ENCODE measurements at places on chromosomes 12 and 14.

DNA sequence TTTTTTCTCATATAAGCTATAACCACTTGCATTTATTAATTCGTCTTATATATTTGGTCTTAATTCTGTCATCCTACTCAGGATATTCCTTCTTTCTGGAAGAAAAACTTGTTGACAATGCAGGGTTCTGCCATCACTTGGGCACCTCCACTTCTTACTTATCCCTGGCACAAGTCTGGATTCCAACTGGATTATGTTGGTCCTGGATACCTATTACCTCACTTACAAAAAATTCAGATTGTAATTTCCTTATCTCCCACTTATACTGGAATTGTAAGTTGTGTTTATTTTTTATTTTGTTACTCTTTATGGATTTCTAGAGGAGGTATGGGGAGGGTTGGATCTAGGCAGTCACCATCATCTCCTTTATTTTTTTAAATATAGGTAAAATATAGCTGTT is 36.7 kb downstream of the LRRIQ1 start:
- no peak for DNase-seq

- DNase-seq: no peak
These were observed 22.9 kb upstream of the RDH16 start for GRCh38 chr12:56980268-56980667.

GRCh38 chr14:67265131-67265530 is 23.9 kb downstream of the PALS1 start:
- DNase-seq: no peak

- DNase-seq: no peak
These were observed 2.0 kb downstream of the ANO6 start for GRCh38 chr12:45217846-45218245.

DNA sequence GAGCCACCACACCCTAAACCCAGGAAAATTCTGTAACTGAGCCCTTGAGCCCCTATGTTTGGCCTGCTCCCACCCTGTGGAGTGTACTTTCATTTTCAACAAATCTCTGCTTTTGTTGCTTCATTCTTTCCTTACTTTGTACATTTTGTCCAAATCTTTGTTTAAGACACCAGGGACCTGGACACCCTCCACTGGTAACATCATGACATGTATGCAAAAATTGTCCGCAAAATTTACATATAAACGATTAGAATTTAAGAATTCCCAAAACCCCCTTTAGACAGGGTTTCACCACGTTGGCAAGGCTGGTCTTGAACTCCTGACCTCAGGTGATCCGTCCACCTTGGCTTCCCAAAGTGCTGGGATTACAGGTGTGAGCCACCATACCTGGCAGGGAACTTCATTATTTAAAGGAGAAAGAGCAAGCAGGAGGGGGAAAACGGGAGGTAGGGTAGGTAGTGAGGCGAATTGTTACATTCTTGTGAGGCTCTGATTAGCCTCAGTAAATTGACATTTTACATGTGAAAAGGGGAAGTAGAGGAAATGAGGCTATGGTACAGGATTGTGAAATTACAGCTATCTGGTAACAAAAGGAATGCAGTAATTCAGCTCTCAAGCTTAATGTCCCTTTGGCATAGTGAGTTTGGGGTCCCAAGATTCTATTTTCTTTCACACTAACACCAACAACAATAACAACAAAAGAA is 27.6 kb downstream of the TUBA1A start:
- DNase-seq: no peak

DNA sequence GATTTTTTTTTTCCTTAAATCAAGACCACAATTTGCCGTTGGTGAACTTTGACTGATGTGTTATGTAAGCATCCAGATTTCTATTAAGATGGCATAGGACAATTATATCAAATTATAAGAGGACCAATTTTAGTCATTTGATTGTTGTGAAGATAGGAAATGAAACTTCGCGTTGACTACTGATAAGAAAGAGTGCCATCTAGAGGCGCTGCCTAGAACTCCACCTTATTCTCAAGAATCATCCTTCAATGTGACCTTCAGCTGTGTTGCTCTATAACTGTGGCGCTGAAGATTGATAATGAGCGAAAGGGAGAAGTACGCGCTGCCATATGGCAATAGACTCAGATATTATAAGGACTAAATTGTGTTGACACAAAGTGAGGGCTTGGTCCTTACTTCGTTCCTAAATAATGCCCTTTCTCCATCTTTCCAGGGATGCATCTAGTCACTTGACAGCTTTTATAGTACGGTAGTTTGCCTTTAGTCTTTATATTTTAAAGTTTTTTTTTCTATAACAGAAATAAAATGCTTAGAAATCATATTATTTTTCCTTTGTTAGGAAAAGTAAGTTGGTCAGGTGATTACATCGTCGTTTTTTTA is 350.8 kb upstream of the STXBP6 start:
- no peak for DNase-seq

DNA sequence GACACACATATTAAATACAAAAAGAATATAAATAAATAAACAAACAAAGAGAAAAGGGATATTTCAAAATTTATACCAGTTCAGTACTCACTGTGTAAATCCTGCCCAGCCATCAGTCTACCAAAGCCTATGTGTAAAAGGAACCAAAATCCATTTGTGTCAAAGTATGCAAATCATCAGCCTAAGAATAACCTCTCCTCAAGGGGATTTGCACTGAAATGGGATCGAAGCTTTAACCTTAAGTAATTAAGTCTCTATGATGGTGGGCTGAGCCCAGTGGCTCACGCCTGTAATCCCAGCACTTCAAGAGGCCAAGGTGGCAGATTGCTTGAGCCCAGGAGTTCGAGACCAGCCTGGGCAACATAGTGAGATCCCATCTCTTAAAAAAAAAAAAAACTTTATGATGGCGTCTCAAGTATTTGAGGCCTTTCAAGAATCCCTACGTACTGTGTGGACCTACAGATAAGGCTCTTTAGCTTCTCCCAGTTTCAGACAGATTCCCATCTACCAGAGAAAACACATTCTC is 57.8 kb upstream of the METAP2 start:
- DNase-seq: no peak

DNA sequence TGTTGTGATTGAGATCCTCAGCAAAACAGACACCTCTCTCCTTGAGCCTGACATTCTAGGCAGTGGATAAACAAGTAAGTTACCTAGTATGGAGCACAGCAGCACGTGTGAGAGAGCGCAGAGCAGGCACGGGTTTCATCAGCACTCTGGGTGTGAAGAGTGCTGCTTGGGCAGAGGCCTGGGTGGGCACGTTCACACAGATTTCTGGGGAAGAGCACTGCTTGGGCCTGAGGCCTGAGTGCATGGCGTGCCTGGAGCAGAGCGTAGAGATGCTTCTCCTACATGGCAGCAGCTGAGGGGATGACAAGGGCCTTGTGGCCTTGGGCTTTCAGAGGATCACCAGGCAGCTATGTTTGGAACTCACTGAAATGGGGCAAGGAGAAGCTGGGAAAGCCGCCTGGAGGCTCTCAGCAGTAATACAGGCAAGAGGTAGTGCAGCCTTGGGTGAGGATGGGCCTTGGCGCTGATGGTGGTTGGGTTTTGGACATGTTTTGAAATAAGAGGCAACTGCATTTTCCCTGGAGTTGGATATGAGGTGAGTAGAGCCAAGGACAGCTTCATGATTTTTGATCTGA is 17.6 kb downstream of the CKB start:
- DNase-seq: no peak

- DNase-seq: no peak
These were observed 30.9 kb downstream of the CDKN1B start for GRCh38 chr12:12748044-12748443.

DNA sequence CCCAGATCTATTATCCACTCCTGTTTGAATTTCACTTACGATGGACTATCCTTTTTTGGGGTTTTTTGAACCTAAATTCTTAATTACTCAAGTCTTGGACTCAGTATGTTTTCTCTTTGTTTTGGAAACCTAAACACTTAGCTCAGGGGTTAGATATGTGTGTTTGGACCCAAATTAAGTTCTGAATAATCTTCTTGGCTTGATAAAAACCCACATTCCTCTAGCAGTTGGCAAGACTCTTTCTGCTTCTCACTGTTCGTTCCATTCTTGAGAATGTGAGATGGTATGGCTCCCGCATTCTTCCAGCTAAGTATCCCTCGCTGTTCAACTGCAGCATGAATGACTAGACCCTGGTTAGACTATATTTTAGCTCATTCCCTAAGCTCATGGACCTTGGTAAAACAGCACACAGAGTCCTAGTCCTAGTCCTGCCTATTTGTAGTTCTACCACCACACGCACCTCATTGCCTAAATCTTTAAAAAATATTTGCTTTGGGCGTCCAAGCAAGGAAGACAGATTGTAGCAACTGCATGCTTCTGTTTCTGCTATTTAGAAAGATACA is 860.0 kb downstream of the RPS29 start:
- no peak for DNase-seq

GRCh38 chr12:131511391-131511802 is 199.5 kb upstream of the SFSWAP start:
- peak; percentile 15 for DNase-seq

DNA sequence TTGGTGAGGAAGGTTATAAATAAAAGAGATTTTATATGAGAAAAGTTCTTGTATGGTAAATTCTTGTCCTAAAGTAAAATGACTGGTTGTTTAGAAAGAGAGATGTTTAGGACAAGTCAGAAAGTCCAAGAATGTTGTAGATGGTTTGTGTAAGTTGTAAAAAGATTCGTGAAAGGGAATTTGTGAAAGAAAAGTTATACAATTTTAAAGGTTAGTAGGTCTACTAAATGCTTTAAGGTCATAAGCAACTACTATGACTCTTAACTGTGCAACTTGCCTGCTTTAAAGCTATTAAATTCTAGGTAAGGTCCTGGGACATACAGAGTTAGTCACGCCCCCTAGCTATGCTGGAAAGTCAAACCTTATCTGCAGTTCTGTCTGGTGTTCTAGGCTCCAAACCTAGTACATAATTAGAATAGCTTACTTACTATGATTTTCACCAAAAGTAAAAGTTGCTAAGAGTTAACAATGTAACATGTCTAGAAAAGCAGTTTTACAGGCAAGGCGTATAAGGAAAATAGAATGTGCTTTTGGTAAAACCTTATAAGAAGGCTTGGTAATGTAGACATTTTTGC is 11.2 kb upstream of the DHRS2 start:
- no peak for DNase-seq

- no peak for DNase-seq
These were observed 1031.3 kb downstream of the FSCB start for GRCh38 chr14:43475757-43476156.

Measured in stimulated activated CD4-positive, alpha-beta T cell treated with anti-CD3 and anti-CD28 coated beads, Interleukin-1b, Interleukin-23, amount 100 ng/mL, for 1 hour (primary cell).